ENCODE measurements at places on chromosomes 2 and 18. TPM values are rescaled to one million over a fixed set of nuclear protein-coding genes. Genes with fewer than 3 reads are reported as not detected.

Gene ERICH2
- total RNA-seq = 1.6 TPM

Gene ANXA4
- total RNA-seq = 29.5 TPM

Gene SULT1C2
- 0.92 TPM for total RNA-seq

Gene KLHL14
- 1.3 TPM for total RNA-seq

Gene UGT1A5
- 0.51 TPM for total RNA-seq

Gene RMND5A
- total RNA-seq = 76.5 TPM

Gene PXDN
- 189 TPM for total RNA-seq

Gene RESP18
- total RNA-seq = not detected

Gene MALL
- total RNA-seq = 19.2 TPM

Gene SLC16A14
- total RNA-seq = 9.9 TPM

Gene RTP5
- not detected for total RNA-seq

Gene SERPINB12
- total RNA-seq = 2.6 TPM

Gene NYAP2
- total RNA-seq = 0.10 TPM

Gene ARHGAP28
- 26.0 TPM for total RNA-seq

Gene TMEM169
- 1.4 TPM for total RNA-seq

Gene REEP1
- total RNA-seq = 29.3 TPM

Gene KYNU
- 0.62 TPM for total RNA-seq

All from tongue (tissue), 3 donors.